ENCODE measurements at places on chromosomes 1 and 21. TPM values are rescaled to one million over a fixed set of nuclear protein-coding genes. Genes with fewer than 3 reads are reported as not detected.

Gene HEYL
- total RNA-seq: 1.2 TPM

Gene CELF3
- not detected for total RNA-seq

Gene CELA2A
- total RNA-seq: not detected

Gene LY9
- total RNA-seq: not detected

Gene LINGO4
- total RNA-seq: not detected

Gene RIPK4
- total RNA-seq: 0.06 TPM

Gene CNKSR1
- not detected for total RNA-seq

Gene DMBX1
- 0.20 TPM for total RNA-seq

Gene LDLRAD1
- not detected for total RNA-seq

Gene PGBD2
- 5.3 TPM for total RNA-seq

DNA sequence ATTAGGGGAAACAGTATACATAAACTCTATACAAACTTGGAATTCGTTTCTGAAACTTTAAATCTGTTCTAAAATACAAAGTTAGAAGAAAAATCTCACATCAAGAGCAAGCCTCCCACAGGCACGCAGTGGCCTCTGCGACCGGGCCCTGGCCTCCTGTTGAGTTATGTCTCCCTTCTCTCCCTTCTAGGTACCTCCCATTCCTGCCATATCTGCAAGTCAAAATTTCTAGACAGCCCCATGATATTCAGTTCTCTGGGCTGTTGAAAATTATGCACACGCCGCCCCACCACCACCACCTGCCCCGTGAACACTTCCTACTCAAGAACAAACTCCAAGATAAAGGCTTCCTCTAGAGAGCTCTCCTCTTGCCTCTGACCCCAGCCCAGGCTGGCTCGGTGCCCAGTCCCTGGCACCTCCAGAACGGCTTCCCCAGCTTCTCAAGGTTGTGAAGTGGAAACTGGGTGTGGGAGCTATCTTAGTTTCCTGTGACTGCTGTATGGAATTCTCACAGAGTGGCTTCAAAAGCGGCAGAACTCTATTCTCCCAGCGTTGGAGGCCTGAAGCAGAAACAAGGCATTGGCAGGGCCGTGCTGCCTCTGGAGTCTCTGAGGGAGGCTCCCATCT, 37.7 kb upstream of the LRP8 start:
- DNase-seq: no peak

DNA sequence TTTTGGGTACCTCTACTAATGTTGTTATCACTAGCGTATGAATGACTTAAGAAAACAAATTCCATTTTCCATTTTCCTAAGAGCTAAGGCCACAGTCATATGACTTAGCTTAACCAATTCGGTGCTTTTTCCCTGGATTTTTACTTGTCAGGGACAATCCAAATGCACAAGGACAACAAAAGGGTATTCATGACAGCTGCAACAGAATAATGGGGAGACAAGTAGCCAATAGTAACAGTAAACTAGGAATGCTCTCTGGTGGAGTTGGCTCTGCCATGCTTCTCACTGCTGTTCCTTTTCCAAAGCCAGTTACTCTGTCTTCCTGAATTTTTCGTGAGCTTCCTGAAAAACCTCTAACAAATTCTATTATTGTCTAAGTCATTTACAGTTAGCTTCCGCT, 52.9 kb downstream of the LRRIQ3 start:
- DNase-seq: no peak

- no peak for DNase-seq
Observed at GRCh38 chr1:174785510-174785909, 214.2 kb upstream of the CACYBP start.

- no peak for DNase-seq
Observed at GRCh38 chr21:15521644-15522001, 208.2 kb upstream of the USP25 start.

GRCh38 chr1:92853299-92853698, 21.5 kb downstream of the RPL5 start:
- no peak for DNase-seq

GRCh38 chr21:33847588-33848248, 67.9 kb downstream of the ATP5PO start:
- DNase-seq: no peak

DNA sequence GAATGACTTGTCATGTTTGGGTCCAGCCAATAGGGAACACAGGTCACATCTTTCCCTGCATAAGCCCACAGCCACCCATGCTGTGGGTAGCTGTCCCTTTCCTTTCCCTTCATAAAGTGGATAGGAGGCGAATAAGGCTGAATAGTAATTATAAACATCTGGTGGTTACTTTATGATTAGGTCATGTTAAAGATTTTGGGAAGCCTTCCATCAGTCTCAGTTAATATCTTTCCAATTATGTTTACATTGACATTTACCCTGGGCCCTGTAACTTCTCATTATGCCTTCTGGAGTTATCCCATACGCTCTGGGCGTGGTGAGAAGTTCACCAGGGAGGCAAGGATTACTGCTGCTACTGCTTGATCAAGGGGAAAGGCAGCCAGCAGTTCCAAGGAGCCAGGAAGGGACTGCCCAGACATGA, 197.2 kb downstream of the HLX start:
- DNase-seq: no peak

GRCh38 chr1:7407544-7407895, 363.6 kb upstream of the VAMP3 start:
- DNase-seq: no peak

- no peak for DNase-seq
Observed at GRCh38 chr1:186220067-186220466, 155.0 kb downstream of the TPR start.

DNA sequence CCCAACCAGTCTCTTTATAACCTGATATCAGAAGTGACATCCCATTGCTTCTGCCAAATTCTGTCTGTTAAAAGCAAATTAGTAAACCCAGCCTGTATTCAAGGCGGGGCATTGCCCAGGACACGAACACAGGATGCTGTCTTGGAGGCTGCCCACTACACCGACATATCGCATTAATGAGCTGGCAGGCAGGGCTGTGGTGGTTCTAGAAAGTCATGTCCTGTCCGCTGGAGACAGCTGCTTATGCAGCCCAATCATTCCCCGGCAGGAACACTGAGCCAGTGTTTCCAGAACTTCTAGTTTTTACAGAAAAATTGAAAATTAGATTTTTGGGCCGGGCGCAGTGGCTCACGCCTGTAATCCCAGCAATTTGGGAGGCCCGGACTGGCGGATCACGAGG, 19.3 kb downstream of the C1orf167 start:
- no peak for DNase-seq

DNA sequence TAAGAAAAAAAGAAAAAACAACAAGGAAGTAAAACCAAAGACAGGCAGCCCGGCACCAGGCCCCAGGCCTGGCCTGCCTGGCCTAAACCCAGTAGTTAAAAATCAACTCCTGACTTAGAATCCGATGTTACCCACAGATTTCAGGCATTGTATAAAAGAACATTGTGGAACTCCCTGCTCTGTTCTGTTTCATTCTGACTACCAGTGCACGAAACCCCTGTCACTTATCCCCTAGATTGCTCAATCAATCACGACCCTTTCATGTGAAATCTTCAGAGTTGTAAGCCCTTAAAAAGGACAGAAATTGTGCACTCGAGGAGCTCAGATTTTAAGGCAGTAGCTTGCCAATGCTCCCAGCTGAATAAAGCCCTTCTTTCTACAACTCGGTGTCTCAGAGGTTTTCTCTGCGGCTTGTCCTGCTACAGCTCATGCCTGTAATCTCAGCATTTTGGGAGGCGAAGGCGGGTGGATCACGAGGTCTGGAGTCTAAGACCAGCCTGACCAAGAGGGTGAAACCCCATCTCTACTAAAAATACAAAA, 15.6 kb upstream of the MYOCOS start:
- DNase-seq: no peak

- no peak for DNase-seq
Observed at GRCh38 chr21:21096956-21097355, 98.7 kb downstream of the NCAM2 start.

DNA sequence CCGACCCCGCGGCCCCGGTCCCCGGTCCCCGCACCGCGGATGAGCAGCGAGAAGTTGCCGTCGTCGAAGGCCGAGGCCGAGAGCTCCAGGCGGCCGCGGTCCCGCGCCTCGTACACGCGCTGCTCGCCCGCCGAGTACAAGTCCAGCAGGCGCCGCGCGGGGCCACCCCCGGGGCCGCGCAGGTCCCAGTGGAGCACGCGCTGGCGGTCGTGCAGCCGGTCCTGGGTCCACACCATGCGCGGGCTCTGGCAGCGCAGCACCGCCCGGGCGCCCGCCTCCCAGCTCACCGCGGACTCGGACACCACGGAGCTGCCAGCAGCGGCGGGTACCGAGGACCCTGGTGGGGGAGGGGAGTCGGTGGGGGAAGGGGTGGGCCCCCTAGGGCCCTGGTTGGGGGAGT, 2.9 kb downstream of the MXRA8 start:
- DNase-seq: no peak

DNA sequence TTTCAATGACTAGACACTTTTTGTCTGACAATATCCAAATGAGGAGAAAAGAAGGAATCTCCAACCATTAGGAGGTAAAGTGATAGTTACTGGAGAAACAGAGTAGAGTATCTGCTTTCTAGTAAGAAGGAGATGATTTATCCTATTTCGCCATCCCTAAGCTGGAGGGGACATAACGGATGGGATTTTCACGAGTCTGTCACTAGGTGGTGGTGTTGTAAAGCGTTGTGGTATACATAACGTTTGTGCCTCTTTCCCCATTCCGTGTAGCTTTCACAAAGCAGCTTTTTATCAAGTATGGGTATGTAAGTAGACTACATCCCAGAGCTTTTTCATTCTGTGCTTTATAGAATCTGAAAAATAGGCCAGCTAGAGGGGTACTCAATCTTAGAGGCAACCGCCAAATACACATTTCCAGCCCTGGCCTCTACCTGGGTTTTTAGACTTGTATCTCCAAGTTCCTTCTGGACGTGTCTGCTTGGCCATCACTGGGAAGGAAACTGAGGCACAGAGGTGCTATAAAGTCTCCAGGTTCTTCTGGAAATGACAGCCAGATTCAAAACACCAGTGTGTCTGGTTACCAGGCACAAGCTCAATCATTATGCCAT, 33.3 kb upstream of the FAM3B start:
- DNase-seq: peak; percentile 55

DNA sequence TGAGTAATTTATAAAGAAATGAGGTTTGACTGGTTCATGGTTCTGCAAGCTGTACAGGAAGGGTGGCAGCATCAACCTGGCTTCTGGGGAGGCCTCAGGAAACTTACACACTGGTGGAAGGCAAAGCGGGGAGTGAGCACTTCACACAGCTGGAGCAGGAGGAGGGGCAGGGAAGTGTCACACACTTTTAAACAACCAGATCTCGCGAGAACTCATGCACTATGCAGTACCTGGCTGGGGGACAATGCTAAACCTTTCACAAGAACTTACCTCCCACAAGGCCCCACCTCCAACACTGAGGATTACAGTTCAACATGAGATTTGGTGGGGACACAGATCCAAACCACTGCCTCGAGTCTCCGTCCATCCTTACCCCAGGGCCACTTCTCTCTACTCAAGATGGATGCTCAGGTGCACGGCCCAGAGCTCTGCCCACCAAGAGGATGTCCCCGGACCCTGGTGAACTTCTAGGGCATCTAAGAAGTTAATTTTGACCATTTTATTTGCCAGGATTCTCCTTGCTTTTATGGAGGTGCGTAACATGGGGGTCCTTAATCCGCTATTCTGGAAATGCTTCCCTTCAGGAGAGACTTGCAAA, 22.7 kb upstream of the ACTRT2 start:
- no peak for DNase-seq

DNA sequence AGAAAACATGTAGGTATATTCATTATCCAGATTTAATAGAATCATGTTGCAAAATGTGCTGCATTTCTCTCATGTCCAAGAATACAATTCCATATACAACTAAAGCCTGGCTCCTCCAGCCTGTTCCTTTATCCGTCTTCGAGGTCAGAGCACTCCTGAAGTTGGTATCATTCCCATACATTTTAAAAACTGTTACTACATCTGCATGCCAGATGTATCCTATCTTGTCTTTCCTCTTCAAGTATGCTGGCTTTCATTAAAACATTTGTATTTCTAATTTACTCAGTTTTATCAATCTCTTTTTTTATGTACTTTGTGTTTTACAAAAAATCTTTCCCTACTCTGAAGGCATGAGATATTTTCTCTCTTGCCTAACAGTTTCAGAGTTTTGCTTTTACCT, 536.6 kb upstream of the USP24 start:
- DNase-seq: no peak

DNA sequence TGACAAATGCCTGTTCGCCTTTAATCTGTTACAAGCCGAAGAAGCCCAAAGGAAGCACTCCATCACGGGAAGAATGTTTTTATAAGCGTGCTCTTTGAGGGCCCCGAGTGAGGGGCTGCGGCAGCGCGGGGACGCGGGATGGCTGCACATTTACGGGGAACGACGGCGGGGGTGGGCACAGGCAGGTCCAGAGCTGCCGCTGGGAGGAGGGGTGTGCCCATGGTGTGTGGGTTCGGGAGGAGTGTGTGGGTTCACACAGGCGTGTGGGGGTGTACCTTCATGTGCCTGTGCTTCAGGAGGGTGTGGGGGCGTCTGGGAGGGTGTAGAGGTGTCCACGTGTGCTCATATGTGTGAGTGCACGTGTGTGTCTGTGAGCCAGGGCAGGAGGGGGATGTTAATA, 155.9 kb upstream of the ZC3H12A start:
- DNase-seq: no peak

DNA sequence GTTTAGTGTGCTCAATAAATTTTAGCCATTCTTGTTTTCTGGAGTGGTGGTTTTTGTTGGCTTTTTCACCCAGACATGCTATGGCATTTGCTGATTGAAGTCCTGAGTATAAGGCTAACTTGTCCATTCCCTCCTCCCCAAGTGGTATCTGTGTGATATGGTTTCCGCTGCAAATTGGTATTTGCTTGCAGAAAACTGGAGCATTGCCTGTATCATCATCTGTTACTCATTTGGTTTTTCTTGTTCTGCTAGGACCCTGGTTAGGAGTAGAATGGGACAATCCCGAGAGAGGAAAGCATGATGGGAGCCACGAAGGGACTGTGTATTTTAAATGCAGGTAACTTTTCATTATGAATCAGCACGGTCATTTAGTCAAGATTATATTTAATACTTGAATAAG, 34.0 kb downstream of the TBCE start:
- no peak for DNase-seq

GRCh38 chr1:26237230-26237966, 3.4 kb downstream of the CEP85 start:
- no peak for DNase-seq

GRCh38 chr21:40166291-40166843, 299.1 kb downstream of the PCP4 start:
- DNase-seq: no peak

All from G401 (cell line).